Activated CD8-positive, alpha-beta memory T cell treated with anti-CD3 and anti-CD28 coated beads for 1 hour (primary cell): ENCODE measurements at places on chromosomes 2 and 18.

DNA sequence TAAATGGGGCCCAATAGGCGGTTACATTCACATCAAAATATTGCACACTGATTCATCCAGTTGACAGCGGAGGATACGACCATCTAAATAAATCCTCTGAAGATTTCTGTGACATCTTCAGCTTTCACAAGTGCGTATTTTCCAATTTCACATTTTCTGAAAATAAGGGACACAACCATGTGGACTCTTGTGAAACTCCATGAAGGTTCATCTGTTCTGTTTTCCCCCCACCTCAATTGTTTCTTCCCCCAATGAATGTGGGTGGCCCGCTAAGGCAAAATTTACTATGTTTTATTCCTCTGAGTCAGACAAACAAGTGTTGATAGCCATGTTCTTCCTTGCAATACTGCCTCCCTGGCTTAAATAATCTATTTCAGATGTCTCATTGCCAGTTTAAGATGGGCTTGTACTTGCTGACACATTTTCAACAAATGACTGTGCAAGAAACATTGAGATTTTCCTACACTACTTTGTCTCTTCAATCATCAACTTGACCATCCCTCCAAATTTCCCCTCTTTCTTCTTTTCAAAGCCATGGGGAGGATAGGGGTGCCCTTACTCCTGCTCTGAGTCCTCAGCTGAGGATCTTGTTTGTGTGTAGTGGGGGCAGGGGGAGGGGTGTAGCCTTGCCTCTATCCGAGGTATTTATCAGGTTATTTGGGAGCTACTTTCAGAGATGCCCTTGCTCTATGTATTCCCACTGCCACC is 78.2 kb downstream of the BCL11A start:
- DNase-seq = no peak

- no peak for DNase-seq
These were observed 500.7 kb downstream of the RIT2 start for GRCh38 chr18:42614619-42615293.

- DNase-seq = peak; percentile 44
These were observed 38.6 kb upstream of the POLE4 start for GRCh38 chr2:74919827-74920226.

DNA sequence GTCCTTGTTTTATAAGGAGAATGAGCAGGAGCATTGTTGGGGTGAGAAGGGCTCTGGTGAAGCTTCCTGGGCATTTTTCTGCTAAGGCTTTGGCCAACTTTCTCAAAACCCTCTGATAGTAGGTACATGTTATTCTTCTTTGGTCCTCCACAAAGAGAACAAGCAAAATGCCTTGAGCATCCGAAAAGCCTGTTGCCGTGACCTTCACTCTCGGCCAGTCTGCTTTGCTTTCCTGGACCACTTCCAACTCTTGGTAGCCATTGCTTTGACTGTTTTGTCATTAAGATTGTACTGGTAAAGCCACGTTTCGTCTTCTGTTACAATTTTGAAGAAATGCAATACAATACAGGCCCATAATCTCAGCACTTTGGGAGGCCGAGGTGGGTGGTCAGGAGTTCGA is 27.4 kb upstream of the ALLC start:
- no peak for DNase-seq

DNA sequence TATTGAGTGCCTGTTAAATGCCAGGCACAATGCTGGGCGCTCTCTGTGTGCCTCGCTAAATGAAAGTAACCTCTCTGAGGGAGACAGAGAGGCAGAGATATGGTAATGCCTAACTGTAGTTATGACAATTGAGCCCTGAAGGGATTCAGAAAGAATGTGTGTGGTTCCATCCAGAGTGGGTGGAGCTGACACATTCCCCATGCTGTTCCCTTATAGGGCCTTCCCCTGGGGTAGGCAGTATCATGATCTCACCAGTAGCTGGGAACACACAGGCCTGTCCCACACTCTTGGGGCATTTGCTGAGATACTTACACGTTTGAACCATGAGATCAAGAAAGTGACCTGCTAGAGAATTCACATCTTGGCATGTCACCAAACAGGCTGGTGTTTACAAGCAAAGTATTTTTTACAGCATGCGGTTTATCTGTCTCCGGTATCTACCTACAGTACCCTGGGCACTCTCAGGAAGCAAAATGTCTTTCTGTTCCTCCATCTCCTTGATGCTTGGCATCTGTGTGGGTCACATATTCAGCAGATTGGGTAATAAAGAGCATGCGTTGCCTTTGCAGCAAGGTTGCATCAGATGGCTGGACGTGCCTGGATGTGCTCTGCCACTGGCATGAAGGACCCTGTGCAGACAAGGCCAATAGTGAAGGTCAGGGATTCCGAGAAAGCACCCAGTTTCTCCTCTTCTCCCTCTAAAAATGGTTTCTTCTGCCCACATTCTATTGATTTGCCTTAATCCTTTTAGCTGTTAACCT is 9.4 kb downstream of the CTIF start:
- DNase-seq = no peak

DNA sequence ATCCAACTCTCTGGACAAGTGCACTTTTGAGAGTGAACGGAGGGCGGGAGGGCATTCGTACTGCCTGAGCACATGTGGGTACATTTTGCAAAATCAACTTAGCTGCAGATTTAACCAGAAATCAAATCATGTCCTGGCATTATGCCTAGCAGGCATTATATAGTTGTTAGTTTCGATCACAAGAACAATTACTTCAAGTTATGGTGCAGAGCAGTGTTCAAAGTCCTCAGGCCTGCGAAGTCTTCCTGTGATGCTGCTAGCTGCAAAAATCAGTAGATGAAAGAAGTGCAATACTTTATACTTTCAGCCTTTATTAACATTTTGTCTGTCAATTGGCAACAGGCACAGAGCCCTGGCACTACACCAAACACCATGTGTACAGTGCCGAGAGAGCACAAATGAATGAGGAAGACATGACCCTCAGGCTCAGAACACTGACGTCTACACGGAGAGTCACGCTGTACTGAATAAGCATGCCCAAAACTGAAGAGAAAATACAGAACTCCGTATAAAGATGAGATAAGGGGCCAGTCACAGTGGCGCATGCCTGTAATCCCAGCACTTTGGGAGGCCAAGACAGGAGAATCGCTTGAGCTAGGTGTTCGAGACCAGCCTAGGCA is 92.1 kb upstream of the CREB1 start:
- DNase-seq = no peak

- DNase-seq = no peak
These were observed 216.9 kb downstream of the ARHGAP15 start for GRCh38 chr2:143345887-143346787.
